NCI-H2171 (cell line): ENCODE measurements at places on chromosomes 1 and 21.

DNA sequence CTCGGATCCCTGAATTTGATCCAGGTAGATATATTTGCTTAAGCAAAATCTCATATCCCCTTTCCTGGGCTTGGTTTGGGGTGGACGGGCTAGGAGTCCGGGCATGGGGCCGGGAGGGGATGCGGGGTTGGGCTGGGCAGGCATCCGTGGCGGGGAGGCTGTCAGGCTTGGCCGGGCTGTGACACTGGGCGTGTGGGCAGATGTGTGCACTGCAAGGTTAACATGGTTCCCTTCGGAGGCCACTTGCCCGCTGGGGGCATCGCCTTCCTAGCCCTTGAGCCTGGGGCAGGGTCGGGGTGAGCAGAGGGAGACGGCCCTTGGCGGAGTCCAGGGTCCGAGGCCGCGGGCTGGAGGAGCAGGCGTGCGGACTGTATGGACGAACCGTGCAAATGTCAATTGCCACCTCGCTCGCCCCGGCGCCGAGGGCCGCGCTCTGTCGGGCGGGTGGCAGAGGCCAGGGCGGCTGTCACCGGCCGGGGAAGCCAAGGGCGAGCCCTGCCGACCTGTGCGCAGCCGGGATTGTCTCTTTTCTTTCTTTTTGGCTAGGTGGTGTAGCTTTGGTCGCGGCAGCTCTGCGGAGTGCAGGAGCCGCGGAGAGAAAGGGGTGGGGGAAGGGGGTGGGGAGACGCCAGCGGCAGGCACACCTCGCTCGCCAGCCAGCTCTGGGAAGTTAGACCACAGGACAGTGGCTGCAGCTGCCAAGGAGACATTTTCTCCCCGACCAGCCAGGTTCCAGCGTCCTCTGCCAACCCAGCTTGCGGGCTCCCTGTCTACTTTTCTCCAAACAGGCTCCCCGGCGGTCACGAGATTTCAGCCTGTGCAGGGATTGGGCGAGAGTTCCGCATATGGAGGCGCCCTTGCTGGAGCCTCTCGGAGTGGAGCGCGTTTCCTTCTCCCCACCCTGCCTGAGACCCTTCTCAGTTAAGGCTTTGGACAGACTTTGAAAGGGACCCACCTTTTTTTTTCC lies 1.3 kb downstream of the RCOR3 start:
- peak; percentile 78 for DNase-seq

GRCh38 chr1:239426821-239427475 lies 40.6 kb downstream of the CHRM3 start:
- no peak for DNase-seq

- no peak for DNase-seq
Observed at GRCh38 chr1:100353071-100353801, 930 bp downstream of the CDC14A start.

DNA sequence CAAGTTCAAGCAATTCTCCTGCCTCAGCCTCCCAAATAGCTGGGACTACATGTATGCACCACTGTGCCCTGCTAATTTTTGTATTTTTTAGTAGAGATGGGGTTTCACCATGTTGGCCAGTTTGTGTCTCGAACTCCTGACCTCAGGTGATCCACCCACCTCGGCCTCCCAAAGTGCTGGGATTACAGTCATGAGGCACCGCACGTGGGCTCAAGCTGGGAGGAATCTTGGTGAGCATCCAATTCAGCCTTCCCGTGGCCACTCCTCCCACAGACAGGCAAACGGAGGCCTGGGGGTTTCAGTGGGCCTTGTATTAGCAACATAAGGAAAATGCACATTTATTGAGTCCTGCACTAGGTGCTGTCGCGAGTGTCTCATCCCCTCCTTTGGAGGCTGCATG lies 24.5 kb upstream of the VWA5B1 start:
- no peak for DNase-seq

DNA sequence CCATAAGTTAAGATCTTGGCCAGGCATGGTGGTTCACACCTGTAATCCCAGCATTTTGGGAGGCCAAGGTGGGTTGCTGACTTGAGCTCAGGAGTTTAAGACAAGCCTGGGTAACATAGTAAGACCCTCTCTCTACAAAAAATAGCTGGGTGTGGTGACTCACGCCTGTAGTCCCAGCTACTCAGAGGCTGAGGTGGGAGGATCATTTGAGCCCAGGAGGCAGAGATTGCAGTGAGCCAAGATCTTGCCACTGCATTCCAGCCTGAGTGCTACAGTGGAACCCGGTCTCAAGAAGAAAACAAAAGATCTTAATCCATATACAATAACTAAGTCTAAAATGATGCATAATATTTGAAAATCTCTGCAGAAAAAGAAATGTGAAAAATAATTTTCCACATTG lies 165.5 kb upstream of the NR5A2 start:
- DNase-seq, result no peak

- no peak for DNase-seq
Observed at GRCh38 chr1:47692196-47692595, 254.4 kb downstream of the FOXD2 start.

DNA sequence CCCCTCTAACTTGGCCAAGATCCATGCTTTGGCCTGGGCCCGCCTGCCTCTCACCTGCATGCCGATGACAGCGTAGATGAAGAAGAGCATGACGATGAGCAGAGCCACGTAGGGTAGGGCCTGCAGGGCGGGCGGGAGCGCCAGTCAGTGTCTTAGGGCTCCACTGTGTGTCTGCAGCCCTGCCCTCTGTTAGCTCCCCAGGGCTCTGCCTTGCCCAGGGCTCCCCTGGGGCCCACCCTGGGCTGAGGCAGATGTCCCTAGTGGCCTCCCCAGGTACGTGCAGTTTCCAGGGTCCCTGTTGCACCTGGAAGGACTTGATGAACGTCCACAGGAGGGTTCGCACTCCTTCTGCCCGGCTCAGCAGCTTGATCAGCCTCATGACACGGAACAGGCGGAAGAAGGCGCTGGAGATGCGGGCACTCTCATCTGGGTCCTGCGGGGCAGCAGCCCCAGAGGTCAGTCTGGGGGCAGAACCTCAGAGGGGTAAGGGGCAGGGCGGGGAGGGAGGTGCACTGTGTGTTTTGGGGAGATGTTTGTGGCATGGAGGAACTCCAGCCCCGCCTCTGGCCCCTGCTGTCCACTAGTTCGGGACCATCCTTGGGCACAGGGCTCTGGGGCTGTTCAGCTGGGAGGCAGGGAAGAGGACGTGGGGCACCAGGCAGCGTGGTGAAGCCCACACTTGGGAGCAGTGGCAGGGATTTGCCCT lies 29.8 kb upstream of the KIF21B start:
- no peak for DNase-seq

GRCh38 chr1:2360588-2361364 lies 30.6 kb downstream of the MORN1 start:
- DNase-seq, result no peak

DNA sequence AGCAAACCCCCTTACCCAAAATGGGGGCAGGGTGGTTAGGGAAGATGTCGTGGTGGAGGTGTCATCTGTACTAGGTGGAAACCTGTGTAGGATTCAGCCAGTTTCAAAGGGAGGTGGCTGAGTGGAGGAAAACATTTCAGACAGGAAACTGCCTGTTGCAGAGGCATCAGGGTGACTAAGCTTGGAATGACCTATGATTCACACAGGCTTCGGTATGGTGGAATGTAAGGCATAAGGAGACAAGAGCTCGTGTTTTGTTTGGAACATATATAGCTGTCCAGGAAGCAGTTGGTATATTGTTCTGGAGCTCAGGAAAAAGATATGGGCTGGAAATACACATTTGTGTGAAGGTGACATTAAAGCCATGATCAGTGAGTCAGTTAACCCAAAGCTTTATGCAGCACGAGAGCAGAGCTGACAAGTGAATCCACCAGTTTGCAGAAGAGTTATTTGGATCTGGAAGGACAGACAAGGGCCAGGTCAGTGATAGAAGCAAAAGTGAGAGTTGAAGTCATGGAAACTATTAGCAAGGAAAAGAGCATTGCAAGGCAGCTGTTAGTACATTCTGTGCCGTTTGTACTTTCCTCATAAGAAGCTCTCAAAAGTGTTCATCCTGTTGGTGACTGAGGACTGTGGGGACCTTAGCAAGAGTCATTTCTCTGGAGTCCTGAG lies 12.2 kb downstream of the UTP25 start:
- no peak for DNase-seq

- no peak for DNase-seq
Observed at GRCh38 chr1:21956720-21957552, 19.8 kb upstream of the HSPG2 start.

DNA sequence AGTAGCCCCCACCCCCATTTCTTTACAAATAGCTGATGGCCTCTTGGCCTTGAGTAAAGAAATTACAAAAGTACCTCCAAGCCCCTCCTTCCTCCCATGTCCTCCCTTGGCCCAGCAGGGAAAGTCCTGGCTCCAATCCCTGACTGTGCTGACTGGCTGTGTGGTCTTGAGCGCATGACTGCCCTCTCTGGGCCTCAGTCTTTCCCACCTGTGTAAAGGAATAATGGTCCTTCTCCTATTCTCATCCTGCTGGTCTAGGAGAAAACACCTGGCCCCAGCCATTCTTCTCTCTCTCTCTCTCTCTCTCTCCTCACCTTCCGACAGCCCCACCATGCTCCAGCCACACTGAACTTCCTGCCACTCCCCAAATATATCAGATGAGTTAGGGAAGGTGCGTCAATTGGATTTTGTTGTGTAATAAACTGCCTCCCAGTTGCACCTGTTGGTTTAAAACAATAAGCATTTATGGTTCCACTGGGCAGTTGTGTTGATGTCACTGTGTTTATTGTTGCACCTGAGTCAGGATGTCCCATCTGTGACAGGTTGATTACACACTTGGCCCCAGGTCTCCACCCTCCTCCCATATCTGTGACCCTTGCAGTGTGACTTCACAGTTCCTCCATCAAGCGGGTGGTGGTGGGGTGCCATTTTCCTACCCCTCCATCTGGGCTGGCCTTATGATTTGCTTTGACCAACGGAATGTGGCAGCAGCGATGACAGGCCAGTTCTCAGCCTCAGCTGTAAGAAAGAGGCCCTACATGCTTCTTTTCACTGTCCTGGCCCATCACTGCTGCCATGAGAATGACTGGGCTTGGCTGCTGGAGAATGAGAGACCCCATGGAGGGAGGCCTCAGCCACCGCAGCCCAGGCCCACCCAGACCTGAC lies 22.3 kb upstream of the LRP8 start:
- DNase-seq, result no peak

- no peak for DNase-seq
Observed at GRCh38 chr21:34984356-34985058, 64.6 kb downstream of the RUNX1 start.
